ENCODE measurements at places on chromosomes 2 and 18.
A peak's percentile ranks its signal among the peaks of the same experiment; 100 is the strongest.

DNA sequence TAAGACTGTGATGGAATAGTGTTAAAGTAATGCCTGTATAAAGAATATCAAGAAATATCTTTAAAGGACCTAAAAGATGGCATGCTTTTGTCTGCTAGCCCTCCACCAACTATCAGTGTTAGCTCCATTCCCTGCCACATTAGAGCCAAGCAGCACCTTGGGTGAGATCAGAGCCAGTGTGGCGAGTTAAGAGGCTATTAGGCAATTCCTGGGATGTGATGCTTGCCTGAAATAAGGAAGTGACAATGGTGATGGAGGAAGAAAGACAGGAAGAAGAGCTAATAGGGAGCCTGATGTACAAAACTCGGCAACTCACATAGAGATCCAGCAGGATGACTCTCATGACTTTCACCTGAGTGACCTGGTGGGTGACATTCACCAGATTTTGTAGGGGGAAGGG lies 143.5 kb downstream of the ZEB2 start:
- no peak for DNase-seq

DNA sequence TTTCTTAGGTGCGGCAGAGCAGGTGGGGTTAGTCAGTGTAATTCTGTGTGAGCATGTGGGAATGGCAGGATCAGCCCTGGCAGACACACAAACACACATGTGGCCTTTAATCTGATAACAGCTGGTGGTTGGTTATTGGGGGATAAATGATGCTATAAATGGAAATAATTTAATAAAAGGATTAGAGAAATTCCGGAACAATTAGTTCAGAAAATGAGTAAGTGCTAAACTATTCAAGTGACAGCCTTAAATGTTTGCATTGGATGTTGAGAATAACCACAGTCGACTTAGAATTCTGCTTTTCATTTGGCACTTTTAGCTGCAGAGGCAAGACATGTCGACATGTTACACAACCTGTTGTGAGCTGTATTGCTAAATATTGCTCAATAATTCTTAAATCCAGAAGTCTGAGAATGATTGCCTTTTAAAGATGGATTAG lies 7.2 kb downstream of the SMYD1 start:
- DNase-seq: no peak

DNA sequence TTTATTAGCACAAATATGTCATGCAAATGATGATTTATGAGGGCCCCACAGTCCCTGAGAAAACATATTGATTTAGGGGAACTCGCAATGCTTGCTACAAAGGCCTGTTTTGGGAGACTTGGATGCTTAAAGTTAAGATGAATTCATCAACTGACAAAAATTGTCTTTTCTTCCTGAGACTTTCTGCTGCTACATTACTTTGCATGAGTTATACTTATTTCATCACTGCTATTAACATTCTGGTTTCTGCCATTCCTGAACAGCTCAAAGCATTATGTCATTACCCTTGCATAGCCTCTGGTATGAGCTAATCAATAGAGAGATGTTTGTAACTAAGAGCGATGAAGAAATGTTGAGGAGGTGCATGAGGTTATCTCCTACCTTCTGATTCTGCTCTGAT lies 74.4 kb downstream of the SOX11 start:
- no peak for DNase-seq

DNA sequence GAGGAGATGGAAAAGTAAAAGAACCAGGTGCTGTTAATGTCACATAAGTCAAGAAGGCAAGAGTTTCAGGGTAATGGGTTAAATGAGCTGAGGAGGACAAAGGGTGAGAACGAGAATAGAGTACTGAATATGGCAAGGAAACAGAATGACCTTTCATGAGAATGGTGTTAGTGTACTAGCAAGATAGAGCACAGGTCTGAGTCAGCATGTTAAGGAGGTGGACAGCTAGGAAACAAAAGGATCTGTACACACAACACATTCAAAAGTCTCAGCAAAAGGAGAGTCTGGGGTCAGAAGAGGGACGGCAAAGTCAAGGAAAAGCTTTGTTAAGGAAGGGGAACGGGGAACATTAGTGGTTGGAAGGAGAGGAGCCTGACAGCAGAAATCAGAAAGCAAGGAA lies 28.9 kb downstream of the LMAN2L start:
- DNase-seq: no peak

DNA sequence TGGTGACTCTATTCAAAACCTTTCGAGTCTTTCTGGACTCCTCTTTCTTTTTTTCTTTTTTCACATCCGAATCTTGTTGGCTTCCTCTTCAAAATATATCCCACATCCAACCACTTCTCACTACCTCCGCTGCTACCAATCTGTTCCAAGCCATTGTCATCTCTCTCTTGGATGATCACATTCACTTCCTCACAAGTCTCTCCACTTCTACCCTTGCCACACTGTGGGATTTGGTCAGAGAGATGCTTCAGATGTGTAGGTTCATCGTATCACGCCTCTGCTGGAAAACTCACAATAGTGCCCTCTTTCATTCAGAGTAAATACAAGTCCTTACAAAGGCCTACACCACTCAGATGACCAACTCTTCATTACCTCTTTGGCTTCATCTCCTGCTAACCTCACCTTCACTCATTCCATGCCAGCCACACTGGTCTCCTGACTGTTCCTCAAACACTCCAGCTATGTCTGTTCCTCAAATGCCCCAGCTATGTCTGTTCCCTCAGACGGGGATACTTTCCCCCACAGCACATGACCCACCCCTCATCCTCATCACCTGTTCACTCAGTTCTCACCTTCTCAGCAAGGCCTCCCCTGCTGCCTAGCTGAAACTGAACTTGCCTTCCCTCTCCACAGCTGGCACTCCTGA lies 67.2 kb upstream of the PELI1 start:
- no peak for DNase-seq

GRCh38 chr2:173739006-173739405 lies 226.2 kb downstream of the SP3 start:
- no peak for DNase-seq

DNA sequence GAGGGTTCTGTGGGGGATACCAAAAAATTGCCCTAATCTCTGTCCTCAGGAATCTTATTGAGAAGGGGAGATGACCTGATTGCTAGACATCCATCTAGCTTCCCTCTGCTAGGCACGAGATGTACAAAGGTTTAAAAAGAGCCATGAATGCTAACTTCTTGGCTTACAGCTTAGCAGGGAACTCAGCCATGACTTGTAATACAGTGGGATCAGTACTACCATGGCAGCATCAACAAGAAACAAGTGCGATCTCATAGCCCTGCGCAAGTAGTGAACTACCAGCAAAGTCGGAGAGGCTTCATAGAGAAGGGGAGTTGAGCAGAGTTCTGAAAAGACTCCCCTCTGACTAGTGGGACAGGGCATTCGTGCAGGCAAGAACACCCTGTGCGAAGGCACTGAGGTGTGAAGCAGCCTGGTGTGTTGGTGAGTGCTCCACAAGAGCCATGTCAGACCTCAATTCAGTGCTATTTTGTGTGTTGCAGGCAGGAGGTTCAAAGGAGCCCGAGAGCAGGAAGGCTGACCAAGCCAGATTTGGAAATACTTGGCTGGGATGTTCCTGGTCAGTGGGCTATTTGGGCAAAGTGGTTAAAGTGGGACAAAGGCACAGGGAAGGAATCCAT lies 130.0 kb downstream of the FMNL2 start:
- DNase-seq: no peak

GRCh38 chr18:39305766-39306165 lies 1740.2 kb upstream of the CELF4 start:
- no peak for DNase-seq

DNA sequence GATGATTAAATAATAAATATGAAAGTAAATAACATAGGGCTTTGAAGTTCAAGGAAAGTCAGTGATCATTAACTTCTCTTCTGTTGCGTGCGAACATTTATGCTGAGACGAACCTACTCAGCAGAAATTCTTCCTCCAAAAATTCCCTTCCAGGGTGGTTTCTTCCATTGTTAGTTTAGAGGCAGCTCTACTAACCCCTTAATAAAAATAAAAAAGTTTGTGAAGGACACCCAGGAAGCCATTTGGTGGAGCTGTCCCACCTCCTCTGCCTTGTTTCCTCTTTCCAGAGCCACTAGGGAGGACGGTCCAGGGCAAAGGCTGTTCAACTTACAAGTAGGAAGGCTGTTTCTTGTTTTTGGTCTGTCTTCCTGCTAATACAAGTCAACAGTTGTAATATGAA lies 2.1 kb upstream of the SMAD2 start:
- DNase-seq: no peak

- no peak for DNase-seq
Measured at GRCh38 chr2:104528101-104528500, 325.8 kb upstream of the POU3F3 start.

DNA sequence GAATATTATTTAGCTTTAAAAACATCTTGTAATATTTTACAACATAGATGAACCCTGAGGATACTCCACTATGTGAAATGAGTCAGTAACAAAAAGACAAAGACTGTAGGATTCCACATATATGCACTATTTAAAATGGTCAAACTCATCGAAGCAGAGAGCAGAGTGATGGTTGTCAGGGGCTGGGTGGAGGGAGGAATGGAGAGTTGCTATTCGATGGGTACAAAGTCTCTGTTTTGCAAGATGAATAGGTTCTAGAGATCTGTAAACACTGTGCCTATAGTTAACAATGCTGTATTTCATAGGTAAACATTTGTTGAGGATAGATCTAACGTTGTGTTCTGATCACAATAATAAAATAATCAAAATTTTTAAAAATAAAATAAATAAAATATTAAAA lies 1675.9 kb upstream of the CELF4 start:
- DNase-seq: no peak

DNA sequence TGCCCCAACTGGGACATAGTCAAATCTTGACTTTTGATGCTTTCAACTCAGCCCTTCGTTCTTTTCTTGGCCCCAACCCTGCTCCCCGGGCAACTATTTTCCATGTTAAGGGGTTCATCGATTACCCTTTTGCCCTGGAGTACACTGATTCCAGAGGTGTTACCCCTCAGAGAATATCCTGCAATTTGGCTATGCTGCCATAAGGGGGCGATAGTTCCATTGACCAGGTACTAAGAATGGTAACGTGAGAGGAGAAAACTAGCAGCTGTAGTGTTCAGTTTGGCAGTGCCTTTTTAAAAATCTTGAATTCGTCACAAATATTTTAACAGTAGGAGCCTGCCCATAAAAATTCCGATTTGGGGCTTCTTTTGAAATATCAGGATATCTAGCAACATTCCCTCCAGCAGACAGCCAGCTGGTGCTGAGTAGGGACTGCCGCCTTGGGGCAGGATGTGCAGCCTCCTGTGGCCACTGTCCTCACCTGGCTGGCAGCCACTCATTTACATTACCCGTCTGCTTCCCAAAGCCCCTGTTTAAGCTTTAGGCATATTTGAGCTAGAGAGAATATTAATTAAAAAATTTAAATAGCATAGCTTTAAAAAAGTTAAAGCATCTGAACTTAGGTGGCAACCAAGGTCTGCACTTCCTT lies 146.3 kb upstream of the SKOR2 start:
- peak; percentile 39 for DNase-seq

GRCh38 chr2:180322781-180323180 lies 315.7 kb upstream of the CWC22 start:
- no peak for DNase-seq

- no peak for DNase-seq
Measured at GRCh38 chr2:8416849-8417832, 264.7 kb upstream of the ID2 start.
